Stimulated activated CD4-positive, alpha-beta T cell treated with anti-CD3 and anti-CD28 coated beads, Interleukin-1b, Interleukin-23, amount 100 ng/mL, for 48 hours (primary cell): ENCODE measurements at places on chromosomes 6 and 20.
A peak's percentile ranks its signal among the peaks of the same experiment; 100 is the strongest.

DNA sequence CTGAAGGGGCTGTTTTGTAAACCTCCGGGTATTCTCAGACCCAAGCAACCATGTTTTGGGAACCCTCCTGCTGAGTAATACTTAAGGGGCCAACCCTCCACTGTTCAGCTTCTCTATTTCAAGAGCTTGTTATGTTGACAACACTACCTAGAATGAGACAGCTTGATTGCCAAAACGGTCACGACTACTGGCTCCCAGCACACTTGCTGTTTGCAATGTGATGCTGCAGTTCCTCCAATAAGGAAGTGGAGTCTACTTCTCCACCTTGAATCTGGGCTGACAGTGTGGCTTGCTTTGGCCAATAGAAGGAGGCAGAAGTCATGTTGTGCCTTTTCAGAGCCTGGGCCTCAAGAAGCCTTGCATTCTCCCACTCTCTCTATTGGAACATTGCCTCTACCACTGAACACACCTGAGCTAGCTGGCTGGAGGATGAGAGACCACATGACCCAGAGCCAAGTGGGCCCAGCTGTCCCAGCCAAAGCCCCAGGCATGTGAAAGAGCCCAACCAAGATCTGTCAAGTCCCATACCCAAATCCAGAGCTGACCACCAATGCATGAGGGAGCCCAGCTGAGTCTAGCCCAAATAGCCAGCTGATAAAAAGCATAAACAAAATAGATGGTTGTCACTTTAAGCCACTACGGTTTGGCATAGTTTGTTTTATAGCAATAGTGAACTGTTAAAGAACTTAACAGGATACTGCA lies 108.0 kb downstream of the PRND start:
- no peak for DNase-seq

GRCh38 chr6:132058975-132059374 lies 107.8 kb upstream of the CCN2 start:
- no peak for DNase-seq

- DNase-seq: no peak
Measured at GRCh38 chr20:10863337-10864060, 189.7 kb upstream of the JAG1 start.

GRCh38 chr20:45183084-45183483 lies 8.4 kb downstream of the PI3 start:
- DNase-seq: no peak

DNA sequence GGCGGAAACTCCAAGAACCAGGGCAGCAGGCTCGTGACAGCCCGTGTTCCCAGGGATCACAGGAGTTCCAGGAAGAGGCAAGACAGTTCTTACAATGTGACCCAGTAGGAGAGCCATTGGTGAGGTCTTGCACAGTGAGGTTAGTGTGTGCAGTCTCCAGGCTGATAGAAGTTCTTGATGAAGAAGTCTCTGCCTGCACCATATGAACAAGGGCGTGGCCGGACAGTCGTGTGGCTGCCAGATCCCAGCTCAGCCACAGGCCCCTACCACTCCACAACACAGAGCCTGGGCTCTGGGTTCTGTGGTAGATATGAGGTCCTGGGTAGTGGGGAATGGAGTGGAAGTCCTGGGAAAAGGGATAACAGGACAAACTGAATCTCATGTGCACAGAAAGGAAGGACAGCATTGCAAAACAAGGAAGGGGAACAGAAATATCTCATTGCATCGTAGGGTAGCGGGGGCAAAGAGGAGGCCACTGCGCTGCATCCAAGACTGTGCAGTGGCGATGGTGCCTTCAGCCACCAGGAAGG lies 65.2 kb downstream of the STX11 start:
- DNase-seq: peak; percentile 6

DNA sequence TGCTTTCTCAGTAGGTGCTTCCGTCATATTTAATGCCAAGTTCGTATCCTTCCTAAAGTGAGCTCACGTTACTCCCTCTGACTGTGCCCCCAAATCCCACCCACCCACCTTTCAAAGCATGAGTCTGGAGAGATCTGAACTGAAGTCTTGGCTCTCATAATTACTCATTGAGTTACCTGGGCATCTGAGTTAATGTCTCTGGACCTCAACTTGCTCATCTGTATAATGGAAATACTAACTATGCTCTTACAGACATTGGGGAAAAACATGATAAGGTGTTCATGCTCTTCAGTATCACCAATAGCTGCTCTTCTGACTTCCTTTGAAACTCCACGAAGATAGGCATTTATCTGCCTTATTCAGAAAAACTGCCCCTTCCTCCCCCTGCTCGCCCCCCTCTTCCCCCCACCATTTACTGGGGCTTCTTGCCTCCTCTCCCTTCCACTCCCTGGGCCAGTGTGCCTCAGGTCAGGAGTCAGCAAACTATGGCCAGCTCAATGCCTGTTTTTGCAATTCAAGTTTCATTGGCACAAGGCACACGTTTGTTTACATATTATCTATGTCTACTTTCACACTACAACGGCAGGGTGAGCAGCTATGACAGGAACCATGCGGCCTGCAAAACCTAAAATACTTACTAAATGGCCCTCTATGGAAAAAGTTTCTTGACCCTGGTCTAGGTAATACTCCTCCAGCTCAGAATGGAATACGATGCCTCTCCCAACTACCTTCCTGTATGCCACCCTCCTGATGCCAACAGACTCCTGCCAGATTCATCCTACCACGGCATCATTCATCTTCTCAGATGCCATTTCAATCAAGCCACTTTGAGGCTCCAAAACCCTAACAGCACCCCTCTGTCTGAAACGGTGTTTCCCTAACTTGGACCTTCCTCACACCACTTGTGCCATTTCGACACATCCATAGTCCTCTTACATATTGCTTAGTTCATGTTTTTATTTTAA lies 138.7 kb downstream of the ZMYND8 start:
- DNase-seq: no peak
